Endothelial cell (in vitro differentiated cells): ENCODE measurements at places on chromosomes 5 and 9. TPM values are rescaled to one million over a fixed set of nuclear protein-coding genes. Genes with fewer than 3 reads are reported as not detected.

Gene MEIKIN
- total RNA-seq = not detected

Gene CCDC187
- total RNA-seq = 0.05 TPM

- DNase-seq = no peak
Measured at GRCh38 chr5:73938280-73938937, 312.4 kb downstream of the ARHGEF28 start.

DNA sequence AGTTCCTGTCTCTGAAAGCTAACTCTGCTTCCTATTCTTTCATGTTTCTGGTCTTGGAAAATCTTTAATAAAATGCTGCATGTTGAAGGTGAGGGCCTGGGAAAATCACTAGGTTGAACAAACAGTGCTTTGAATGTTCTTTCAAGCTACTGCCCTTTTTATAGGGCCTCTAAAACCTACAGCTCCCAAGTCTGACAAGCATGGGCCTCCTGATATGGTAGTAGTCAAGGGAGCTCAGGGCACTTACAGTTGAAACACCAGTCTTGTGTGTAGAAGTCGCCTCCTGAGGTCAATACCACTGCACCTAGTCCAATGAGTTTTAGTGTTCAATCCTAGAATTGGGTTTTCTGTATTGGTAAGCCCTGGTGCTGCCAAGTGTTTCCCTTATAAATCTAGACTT is 20.5 kb downstream of the VLDLR start:
- DNase-seq = no peak

- DNase-seq = no peak
Measured at GRCh38 chr5:1793966-1794900, 5.4 kb downstream of the MRPL36 start.
